Activated CD4-positive, alpha-beta T cell treated with anti-CD3 and anti-CD28 coated beads for 36 hours (primary cell): ENCODE measurements at places on chromosomes 3 and 15.

GRCh38 chr3:134462331-134462941, 23.3 kb downstream of the ANAPC13 start:
- DNase-seq, result no peak

- no peak for DNase-seq
Observed at GRCh38 chr3:57803647-57804081, 47.6 kb downstream of the SLMAP start.

DNA sequence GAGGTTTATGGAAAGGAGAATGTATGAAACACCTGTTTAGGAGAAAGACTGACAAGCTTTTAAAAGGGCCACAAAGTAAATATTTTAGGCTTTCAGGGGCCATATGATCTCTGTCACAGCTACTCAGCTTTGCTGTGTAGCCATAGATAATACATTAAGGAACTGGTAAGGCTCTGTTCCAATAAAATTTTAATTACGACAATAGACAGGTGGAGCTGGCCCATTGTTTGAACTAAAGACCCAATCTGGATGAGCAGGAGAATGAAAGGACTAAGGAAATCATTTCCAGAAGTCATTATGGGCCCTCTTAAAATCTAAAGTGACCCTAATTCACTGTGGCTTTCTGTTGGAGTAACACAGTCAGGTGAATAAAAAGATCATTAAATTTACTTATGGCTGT, 48.5 kb upstream of the SLC12A8 start:
- no peak for DNase-seq

GRCh38 chr15:75685195-75685594, 27.5 kb downstream of the CSPG4 start:
- no peak for DNase-seq

GRCh38 chr15:67531379-67531914, 10.5 kb downstream of the C15orf61 start:
- no peak for DNase-seq
